ENCODE measurements at places on chromosomes 11 and 22.
A peak's percentile ranks its signal among the peaks of the same experiment; 100 is the strongest.

- peak; percentile 7 for DNase-seq
Observed at GRCh38 chr11:31987118-31988005, 103.5 kb upstream of the RCN1 start.

DNA sequence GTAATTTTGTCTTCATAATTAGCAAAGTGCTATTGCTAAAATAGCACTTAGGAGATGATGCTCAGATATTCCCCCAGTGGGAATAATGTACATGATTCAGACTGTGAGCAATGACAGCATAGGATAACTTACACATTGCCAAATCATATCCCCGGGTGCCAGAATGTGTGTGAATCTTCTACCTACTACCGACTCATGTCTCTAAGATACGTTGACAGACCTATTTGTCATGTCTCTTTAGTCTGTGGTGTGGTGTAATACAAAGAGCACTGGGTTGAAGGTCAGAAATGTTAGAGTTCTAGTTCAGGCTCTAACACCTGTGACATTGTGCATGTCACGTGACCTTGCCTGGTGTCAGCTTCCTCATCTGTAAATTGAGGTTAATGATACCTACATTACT lies 31.0 kb upstream of the PICALM start:
- peak; percentile 67 for DNase-seq

GRCh38 chr11:36009473-36009872 lies 65.6 kb downstream of the LDLRAD3 start:
- peak; percentile 76 for DNase-seq

DNA sequence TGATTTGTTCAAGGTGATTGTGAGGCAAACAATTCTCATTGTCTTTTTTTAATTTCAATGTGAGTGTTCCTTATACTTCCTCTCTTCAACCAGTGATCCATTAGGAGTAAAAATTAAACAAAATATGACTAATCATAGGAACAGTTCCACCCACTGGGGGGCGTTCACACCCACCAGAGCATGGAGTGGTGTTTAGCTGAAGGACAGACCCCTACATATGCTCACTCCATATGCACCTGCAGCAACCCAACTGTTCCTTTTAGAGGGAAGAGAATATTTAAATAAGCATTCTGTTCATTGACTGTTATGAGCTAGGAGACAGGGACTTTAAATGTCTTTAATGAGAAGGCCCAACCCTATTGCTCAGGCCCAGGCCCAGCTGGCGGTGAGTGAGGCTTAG lies 78.7 kb upstream of the DRD2 start:
- DNase-seq: no peak

DNA sequence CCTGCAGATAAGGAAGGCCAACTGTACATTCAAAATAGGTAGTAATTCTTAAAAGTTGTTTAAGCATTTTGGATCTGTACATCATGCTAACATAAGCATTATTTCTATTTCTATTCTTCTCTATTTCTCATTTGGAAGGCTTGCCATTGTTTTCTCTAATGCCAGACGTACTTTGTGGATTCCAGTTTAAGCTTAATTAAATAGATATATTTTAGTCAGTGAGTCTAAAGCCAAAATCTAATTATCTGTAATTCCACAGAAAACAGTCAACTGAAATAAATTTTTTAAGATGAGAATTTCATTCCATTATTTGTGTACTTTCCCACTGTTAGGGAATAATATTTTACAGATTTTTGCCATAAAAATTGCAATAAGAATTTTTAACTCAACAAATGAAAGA lies 123.0 kb downstream of the LUZP2 start:
- DNase-seq: no peak

DNA sequence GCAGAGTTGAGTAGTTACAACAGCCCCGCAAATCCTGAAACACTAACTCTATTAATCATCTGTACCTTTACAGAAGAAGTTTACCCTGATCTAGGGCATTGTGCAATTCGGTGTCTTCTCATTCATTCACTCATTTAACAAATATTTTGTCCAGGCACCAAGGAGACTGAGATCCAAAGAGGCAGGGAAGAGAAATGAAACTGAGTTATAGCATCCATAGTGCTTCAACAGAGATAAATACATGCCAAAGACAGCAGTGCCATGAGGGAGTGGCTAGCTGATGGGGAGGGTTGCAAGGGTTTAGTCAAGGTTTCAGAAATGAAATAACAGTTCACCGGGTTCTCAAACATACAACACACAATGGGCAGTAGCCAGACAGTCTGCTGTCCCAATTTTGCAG lies 40.2 kb upstream of the MTNR1B start:
- no peak for DNase-seq

- no peak for DNase-seq
Observed at GRCh38 chr11:85756401-85757200, 54.3 kb downstream of the SYTL2 start.

DNA sequence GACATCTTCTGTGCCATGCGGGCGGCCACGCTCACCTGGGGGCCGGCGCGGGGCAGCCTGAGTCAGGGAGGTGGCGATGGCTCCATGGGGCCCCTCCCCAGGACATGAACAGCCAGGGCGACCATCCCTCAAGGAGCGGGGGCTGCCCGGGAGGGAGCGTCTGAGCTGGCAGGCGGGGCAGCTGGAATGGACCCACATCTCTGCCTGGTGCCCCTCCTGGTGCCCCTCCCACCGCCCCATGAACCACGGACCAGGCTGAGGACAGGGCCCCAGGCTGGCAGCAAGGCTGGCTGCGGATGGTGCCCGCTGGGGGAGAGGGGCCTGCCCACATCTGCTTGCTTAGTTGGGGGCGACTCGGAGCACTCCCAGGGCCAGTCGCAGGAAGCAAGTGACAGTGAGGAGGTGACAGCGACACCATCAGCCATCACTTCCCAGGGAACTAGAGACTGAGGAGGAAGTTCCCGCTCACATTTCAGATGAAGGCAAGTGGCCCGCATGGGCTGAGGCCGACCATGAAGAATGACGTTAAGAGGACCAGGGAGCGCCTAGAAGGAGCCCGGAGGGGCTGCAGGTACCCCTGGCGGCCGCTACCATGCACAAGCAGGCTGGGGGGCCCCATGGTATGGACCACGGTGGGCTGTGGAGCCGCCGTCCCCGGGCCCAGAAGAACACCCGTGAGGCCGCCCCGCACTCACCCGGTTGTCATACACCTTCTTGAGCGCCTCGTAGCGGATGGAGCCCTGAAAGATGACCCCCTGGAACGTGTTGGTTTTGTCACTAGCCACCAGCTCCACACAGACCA lies 37.3 kb downstream of the KIAA0930 start:
- no peak for DNase-seq

DNA sequence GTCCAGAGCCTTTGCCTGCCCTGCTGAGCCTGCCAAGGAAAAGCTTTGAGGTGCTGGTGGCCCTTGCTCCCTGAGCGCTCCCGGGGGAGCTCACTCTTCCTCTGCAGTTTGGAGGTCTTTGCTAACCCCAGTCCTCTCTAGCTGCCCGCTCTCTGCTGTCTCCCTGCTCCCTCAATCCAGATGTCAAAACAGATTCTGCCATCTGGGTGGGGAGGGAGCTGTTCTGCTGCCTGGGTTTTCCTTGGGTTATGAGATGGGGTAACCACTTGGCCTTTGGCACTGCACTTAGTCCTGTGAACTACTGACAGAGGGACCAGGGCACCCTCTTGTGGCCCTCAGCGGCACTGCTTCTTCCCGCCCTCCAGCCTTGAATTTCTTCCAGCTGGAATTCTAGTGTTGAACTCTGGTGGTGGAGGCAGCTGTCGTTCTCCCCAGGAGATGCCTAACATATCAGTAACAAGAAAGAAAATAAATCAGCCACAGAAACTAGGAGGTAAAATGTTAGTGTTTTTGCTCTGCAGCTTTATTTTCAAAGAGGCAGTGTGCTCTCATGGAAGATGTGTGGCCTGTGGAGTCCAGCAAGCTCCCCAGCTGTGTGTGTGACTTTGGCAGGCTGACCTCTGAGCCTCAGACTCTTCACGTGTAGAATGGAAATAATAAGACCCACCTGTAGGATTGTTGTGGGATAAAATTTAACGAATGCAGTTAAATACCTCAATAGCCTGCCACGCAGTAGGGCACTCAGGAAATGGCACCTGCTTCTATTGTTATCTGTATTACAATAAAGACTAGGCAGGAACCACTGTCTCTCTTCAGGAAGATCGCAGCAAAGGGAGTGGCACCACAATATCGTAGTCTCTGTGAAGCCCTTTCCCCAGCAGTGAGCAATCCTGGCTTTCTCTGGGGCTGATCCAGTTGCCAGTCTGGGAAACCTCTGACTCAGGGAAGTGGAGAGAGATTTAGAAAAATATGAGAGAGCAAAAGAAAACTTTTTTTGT lies 23.4 kb downstream of the ARFGAP2 start:
- DNase-seq: peak; percentile 76

DNA sequence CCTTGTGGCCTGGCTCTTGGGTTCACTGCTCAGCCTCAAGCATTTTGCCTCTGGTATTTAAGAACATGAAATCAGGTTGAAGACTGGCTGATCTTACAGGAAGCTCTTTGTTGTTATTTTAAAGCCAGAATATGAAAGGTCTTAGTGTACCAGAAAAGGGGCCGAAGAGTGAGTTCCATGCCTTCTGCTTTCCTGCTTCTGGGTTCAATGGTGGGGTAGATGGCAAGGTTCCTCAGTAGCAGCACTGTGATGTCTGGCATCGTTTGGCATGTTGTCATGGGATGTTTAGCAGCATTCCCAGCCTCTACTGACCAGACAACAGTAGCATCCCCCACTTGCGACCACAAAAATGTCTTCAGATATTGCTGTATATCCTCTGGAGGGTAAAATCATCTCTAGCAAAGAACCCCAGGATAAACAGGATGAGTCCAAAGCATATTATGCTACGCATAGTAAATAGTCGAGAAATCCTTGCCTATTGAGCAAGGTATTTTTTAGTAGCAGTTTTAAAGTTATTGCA lies 2.4 kb downstream of the VPS26B start:
- DNase-seq: peak; percentile 23

- DNase-seq: no peak
Observed at GRCh38 chr22:47484960-47485569, 722.6 kb downstream of the TBC1D22A start.

DNA sequence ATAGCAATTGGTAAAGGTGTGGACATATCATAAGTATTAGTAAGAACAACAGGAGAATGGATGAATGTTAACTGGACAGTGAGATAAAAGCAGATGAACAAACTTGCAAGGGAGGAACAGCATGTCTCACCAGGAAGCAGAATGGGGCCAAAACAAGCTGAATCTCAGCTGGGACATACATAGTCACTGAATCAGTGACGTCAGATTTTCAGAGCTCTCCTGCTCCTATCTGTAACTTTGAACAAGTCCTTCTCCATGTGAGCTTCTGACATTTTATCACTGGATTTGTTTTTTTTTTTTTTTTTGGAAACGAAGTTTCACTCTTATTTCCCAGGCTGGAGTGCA lies 118.7 kb downstream of the BBOX1 start:
- DNase-seq: no peak

DNA sequence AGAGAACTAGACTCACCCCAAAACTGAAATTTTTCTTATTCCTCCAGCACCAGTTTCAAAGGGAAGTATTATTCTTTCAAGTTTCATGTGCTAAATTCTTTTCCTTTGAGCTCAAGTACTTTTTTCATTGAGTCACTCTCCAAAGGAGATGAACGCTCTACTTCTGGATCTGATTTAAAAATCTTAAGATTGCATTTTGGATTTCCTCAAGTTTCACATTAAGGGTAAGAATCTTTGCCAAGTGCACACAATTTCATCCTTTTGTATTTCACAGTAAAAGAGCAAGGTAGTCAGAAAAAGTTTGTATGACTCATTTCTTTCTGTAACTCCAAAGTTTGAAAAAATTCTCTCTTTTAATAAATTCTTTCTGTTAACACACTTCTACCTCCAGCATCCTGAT lies 435.5 kb downstream of the RAB38 start:
- peak; percentile 46 for DNase-seq

- DNase-seq: no peak
Observed at GRCh38 chr22:48112687-48113521, 1350.5 kb downstream of the TBC1D22A start.

DNA sequence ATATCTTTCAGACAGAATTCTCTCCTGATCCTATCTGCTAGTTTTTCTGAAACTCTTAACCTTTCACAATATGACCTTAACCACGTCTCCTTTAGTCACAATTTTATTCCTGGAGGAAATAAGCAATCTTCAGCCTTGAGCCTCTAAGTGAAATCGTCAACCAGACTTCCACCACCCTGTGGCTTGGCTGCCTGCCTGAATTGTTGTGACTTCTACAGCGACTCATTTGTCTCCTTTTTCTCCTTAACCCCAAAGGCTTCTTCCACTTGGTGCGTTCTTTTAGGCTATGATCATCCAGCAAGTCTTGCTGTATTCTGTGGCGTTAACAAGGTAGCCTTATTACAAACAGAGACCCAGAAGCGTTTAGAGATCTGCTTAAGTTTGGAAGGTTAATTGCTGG lies 535.1 kb upstream of the ARHGAP42 start:
- peak; percentile 3 for DNase-seq

GRCh38 chr11:43916621-43917020 lies 25.8 kb upstream of the C11orf96 start:
- no peak for DNase-seq

GRCh38 chr11:71268706-71269321 lies 16.4 kb upstream of the SHANK2 start:
- DNase-seq: no peak

- peak; percentile 83 for DNase-seq
Observed at GRCh38 chr11:130580891-130581492, 132.5 kb downstream of the ADAMTS15 start.

DNA sequence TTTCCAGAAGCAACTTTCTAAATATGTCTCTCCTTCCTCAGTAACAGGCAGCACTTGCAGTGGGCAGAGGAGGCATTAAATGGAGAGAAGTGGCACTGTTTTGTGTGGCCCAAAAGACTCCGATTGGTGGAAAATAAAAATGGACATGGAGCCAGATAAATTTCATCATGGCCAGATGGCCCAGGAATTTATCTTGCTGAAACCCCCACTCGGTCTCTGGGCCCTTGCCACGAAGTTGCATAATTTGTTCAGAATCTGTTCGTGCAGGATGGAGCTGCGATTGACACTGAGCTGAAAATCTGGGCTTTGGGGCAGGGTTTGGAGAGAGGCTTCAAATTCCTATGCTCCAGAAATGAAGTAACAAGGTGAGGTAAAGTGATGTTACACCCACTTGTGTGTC lies 65.5 kb downstream of the C11orf91 start:
- DNase-seq: peak; percentile 87

DNA sequence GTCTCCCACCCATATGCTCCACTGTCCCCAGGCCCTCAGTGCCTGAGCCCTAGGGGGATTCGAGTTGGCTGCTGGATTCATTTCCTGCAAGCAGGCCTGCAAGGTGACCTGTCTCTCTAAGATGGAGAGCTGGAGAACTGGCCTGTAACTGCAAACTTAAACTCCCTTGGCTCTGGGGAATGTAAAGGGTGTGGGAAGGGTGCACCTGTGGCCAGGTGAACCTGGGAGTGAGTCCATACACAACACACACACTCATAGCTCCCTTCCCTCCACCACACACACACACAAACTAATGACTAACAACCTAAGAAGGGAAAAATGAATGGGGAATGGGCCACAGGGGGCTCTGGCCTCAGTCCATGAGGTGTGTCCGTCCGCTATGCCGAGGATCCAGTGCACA lies 14.5 kb downstream of the SMTNL1 start:
- no peak for DNase-seq

GRCh38 chr22:29146091-29146560 lies 59.6 kb upstream of the EMID1 start:
- no peak for DNase-seq

- DNase-seq: peak; percentile 51
Observed at GRCh38 chr22:43151251-43152002, at the start of gene TSPO. TSPO (plus strand) TSS chr22:43151559; CDS start chr22:43159239, 7,680 bp downstream.

Measured in fibroblast of skin of abdomen (primary cell).